ENCODE measurements at places on chromosomes 3 and 15. TPM values are rescaled to one million over a fixed set of nuclear protein-coding genes. Genes with fewer than 3 reads are reported as not detected.

HCLS1 gene
- 0.74 TPM for total RNA-seq

ARHGAP31 gene
- 4.7 TPM for total RNA-seq

CCDC54 gene
- total RNA-seq = 0.25 TPM

LSAMP gene
- total RNA-seq = 97.1 TPM

TTLL13 gene
- total RNA-seq = under 0.01 TPM

PPARG gene
- total RNA-seq = 1.7 TPM

CD200R1L gene
- not detected for total RNA-seq

ALDH1A3 gene
- total RNA-seq = 3.9 TPM

GOLGA6L25 gene
- total RNA-seq = not detected

SLC28A2 gene
- not detected for total RNA-seq

C3orf18 gene
- 8.9 TPM for total RNA-seq

FBXW12 gene
- 1.5 TPM for total RNA-seq

BTLA gene
- 0.25 TPM for total RNA-seq

PAQR5 gene
- total RNA-seq = 1.5 TPM

LRRIQ4 gene
- 0.49 TPM for total RNA-seq

CHRD gene
- total RNA-seq = 8.6 TPM

SCAMP2 gene
- 4.4 TPM for total RNA-seq

WDR72 gene
- total RNA-seq = under 0.01 TPM

RLBP1 gene
- 0.98 TPM for total RNA-seq

MRAS gene
- total RNA-seq = 63.9 TPM

PLS1 gene
- 1.5 TPM for total RNA-seq

FBXO40 gene
- under 0.01 TPM for total RNA-seq

GXYLT2 gene
- 4.7 TPM for total RNA-seq

LIPH gene
- total RNA-seq = not detected

DPPA2 gene
- total RNA-seq = not detected

EXD1 gene
- total RNA-seq = 0.25 TPM

EFCC1 gene
- total RNA-seq = 0.25 TPM

CFAP100 gene
- 2.5 TPM for total RNA-seq

UTS2B gene
- not detected for total RNA-seq

PODXL2 gene
- 178 TPM for total RNA-seq

BFSP2 gene
- 0.25 TPM for total RNA-seq

NMD3 gene
- 51.4 TPM for total RNA-seq

TP63 gene
- 0.25 TPM for total RNA-seq

GPR160 gene
- total RNA-seq = 2.2 TPM

SCAANT1 gene
- not detected for total RNA-seq

LNP1 gene
- total RNA-seq = 7.6 TPM

FYCO1 gene
- total RNA-seq = 3.4 TPM

SIAH2 gene
- 16.5 TPM for total RNA-seq

PLIN1 gene
- total RNA-seq = under 0.01 TPM

CDCP1 gene
- 0.98 TPM for total RNA-seq

ZXDC gene
- total RNA-seq = 26.8 TPM

ST3GAL6 gene
- 13.0 TPM for total RNA-seq

SAMMSON gene
- not detected for total RNA-seq

APOD gene
- 7.4 TPM for total RNA-seq

CSTA gene
- total RNA-seq = not detected

FANCD2OS gene
- total RNA-seq = not detected

RTP4 gene
- not detected for total RNA-seq

NR1I2 gene
- total RNA-seq = 0.74 TPM

Measured in temporal lobe (tissue), 4 donors.